ENCODE measurements at places on chromosomes 5 and 9.

DNA sequence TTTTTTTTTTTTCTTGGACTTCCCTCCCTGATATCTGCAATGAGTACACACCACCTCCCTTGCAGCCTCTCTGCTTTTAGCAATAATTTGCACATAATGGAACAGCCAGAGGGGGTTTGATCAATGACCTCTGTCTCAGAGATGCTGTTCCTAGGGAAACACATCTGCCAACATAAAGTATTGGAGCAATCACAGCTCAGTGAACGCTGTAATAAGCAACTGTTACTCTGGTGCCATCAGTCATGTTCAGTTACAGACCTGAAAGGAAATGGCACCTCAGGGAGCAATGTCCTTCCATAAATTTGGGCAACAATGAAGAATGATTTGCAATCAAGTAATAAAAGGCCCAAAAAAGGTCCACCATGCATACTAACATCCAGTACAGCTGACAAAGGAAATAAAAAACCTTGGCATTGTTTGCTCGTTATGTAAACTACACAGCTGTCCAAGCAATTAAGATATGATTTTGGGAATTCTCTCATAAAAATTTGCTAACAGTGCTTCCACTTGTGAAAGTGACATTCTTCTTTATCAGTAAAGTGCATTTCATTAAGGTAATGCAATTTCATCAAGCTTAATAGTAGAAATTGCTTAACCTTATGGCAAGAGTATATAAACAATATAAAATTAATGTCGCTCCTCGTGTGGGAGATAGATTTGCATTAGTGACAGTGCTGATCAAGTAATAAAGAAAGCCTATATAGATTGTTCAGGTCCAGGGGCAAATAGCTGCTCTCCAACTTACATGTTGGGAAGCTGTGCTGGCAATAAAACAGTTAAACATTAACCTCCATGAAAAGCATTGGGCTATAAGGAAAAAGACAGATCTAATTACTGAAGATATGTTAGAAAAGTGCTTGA is 167.8 kb downstream of the RASEF start:
- no peak for DNase-seq

GRCh38 chr9:113636165-113636564 is 172.6 kb downstream of the RGS3 start:
- DNase-seq = no peak

GRCh38 chr5:131209506-131210150 is 38.9 kb downstream of the LYRM7 start:
- DNase-seq = peak; percentile 44

GRCh38 chr5:77743181-77743580 is 33.0 kb downstream of the TBCA start:
- no peak for DNase-seq

- no peak for DNase-seq
These were observed 5.7 kb downstream of the FGD3 start for GRCh38 chr9:92952906-92953610.

- DNase-seq = no peak
These were observed 82.2 kb downstream of the IPO11 start for GRCh38 chr5:62494772-62495171.

GRCh38 chr9:93057703-93058354 is 672 bp upstream of the SUSD3 start:
- no peak for DNase-seq

DNA sequence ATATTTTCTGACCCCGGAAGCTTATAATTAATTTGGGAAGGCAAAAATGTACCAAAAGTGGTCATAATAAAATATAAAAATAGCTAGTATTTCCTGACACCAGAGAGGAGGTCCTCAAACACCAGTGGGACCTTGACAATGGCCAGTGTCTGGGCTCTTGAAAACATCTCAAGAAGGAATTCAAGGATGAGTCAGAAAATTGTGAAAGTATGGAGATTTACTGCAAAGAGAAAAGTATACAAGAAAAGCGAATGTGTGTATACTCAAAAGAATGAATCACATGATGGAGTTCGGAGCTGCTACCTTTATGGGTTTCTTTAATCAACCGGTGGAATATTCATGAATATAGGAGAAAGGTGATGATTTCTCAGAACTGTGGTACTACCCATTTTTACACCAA is 1709.0 kb upstream of the WWC1 start:
- no peak for DNase-seq

- no peak for DNase-seq
These were observed 71.6 kb downstream of the GCNT1 start for GRCh38 chr9:76530458-76531110.

DNA sequence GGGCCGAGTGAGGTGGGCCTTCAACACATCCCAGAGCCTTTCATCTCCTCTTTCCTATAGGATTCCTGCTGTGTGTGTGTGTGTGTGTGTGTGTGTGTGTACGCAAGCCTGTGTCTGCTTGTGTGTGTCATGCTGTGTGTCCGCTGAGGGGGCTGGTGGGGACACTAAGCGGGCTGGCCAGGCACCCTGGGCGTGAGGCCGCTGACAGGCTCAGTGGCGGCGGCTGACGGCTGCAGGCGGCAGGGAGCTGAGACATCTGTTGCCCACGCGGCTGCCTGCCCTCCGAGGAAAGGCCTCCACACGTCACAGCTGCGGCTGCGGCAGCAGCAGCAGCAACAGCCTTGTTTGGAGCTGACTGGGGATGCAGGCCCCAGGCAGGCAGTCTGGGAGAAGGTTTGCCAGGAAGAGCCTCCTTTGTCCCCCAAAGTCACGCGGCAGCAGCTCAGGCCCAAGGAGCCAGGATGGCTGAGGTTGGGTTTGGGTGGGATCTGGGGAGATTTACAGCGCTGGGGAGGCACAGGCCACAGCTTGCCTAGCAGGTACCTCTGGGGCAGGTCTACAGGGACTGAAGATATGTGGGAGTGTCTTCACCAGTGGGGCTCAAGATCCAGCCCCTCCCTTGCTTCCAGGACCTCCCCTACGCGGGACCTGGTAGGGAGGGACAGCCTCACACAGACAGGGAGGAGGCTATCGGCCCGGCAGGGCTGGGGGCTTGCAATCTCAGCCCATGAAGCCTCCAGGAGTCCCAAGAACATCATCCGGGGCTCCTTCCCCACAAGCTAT is 1.8 kb downstream of the PDLIM4 start:
- DNase-seq = peak; percentile 31

DNA sequence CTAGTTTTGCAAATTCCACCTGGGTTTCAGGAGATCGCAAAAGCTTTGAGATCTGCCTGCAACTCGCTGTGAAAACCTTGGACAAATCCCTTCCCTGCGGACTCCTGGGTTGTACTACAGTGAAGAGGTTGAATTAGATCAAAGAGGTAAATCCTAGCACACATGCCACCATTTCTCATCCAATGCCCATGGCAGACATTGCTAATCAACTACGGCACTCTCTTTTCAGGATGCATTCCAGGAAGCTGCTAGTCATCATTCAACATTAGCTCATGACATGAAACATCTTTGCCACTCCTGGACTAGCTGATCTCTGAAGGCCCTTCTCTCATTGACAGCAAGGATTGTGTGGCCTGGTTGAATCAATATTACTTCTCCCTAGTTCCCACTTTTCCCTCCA is 46.1 kb downstream of the PCDH1 start:
- no peak for DNase-seq

GRCh38 chr5:178288401-178289368 is 56.1 kb upstream of the PHYKPL start:
- DNase-seq = no peak

- no peak for DNase-seq
These were observed 453 bp upstream of the DOK3 start for GRCh38 chr5:177509991-177510566.

- DNase-seq = no peak
These were observed 54.5 kb upstream of the FST start for GRCh38 chr5:53425687-53426511.

DNA sequence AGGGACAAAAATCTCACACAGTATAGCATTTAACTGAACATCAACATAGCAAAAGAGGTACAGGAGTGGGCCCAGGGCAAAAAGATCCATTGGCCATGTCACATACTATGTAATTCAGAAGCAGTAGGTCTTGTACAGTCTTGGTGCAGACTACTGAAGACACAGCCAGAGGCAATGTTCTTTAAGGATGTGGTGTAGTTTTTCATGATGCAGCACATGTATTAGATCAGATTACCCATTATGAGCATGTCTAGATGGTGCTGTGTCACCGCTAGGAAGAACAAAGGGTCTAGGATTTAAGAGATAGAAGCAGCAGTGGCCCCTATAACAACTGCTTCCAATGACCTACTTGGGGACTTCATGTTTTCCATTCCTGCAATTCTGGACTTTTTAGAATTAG is 610.4 kb upstream of the MEF2C start:
- DNase-seq = no peak

DNA sequence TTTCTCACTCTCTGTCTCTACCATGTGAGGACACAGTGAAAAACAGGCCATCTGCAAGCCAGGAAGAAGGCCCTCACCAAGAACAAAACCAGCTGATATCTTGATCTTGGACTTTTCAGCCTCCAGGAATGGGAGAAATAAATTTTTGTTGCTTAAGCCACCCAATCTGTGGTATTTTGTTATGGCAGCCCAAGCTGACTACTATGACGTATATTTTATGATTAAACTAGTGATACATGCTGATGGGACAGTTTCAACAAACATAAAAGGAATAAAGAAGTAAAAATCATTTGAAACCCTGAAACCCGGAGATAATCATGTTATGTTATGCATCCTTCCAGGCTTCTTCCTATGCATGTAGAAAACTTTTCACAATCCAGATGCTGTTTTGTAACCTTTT is 71.5 kb upstream of the ERBIN start:
- DNase-seq = no peak

- no peak for DNase-seq
These were observed 36.2 kb downstream of the IRF1 start for GRCh38 chr5:132454361-132454760.

DNA sequence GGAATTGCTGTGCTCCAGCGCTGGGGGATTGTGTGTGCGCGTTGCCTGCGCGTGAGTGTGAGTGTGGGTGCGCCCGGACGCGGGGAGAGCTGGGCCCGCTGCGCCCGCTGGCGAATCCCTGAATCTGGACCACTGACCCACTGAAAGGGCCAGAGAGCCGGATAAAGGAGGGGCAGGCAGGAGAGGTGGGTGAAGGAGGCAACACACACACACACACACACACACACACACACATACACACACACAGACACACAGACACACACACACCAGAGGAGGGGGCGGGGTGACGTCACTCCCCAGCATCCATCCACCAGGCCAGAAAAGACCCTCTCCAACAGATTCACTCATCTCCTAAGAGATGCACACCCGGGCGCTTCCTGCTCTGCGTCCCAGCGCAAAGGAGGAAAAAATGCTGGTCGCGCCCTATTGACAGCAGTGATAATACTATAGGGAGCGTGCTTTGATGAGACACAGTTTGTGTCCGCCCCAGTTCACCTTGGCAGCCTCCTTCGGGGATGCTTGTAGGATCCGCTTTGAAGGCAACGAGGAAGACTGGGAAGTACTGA is 1059.1 kb upstream of the DMAC1 start:
- no peak for DNase-seq

DNA sequence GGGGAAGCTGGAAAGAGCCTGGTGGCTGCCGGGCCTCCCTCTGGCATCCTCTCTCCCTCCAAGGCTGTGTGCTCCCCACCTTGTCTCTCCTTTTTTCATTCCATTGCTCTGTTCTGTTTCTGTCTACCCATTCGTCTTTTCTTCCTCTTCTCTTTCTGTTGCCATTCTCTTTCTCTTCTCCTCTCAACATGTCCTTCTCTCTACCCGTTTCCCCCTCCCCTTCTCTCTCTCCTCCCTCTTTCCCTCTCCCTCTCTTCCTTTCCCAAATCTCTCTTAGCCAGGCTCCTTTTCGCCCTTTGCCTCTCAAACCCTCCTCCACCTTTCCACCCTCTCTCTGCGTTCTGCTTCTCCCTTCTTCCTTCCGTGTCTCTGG is 19.4 kb upstream of the KCNIP1 start:
- no peak for DNase-seq

GRCh38 chr5:69368458-69369339 is 621 bp downstream of the AK6 start:
- no peak for DNase-seq

- no peak for DNase-seq
These were observed 71.4 kb downstream of the PPIC start for GRCh38 chr5:122965111-122965510.

- DNase-seq = no peak
These were observed 42.9 kb upstream of the GALNT10 start for GRCh38 chr5:154147666-154148065.

- DNase-seq = peak; percentile 25
These were observed 47.4 kb upstream of the BARX1 start for GRCh38 chr9:94002316-94003140.

DNA sequence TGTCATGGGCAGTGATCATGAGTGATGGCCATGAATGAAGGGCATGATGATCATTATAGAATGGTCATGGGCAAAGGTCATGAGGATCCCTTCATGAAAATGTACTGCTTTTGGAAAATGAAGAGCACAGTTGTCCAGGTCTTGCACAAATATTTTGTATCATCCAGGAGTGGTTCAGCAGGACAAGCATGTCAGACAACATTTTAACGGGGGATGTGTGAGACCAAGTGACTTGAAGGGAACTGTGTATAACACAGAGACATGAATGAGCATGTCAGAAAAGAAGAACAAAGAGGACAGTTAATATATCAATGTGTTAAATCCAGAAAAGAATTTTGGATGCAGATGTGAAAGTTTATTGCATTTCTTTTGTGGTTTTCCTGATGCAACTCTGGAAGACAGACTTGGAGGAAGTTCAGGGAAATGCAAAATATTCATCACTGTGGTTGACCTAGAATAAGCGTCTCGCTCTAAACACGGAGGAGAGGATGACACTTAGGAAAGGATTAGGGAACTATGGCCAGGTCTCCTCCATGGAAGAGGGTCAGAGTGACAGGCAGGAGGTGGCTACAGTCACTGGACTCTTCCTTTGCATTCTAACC is 116.1 kb upstream of the IRX4 start:
- DNase-seq = no peak

DNA sequence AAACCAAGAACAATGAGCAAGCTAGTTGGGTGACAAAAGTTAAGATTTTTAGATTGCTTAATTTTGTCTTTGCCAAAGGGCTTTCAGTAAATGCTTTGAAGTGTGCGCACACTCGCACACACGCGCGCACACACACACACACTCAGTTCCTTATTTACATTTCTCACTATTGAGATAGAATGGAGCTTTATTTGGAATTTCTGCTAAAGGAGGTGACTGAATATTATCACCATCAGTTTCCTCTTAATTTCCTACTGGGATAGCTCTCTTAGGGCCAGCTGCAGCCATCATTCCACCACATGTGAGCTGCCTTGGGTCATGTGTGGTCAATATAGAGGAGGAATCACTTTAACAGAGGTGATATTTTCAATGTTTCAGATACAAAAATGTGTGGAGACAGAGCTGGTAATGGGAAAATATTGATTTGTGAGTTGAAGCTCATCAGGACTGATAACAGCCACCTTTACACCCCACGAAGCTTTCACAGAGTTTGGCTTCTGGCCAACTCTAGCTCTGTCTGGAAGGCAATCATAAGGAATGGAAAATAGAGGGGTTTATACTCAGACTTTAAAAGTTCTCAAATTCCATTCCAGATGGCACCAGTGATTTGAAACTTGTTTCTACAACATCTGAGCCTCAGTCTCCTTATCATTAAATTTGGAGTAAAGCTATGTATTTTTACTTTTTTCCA is 99.9 kb downstream of the MACIR start:
- peak; percentile 50 for DNase-seq
